Lower lobe of right lung (tissue), 2 donors: ENCODE measurements at places on chromosomes 7 and 10. TPM values are rescaled to one million over a fixed set of nuclear protein-coding genes. Genes with fewer than 3 reads are reported as not detected.
A peak's percentile ranks its signal among the peaks of the same experiment; 100 is the strongest.

- no peak overlapping the region for H3K27ac ChIP-seq
- H3K4me1 ChIP-seq = peaks cover 8% of the 10 kb centered on the region
- H3K27me3 ChIP-seq = no peaks in the 10 kb centered on the region
- no peak overlapping the region for H3K4me3 ChIP-seq
Measured at GRCh38 chr10:122181041-122181732, 89.9 kb upstream of the BTBD16 start.

GRCh38 chr10:128881086-128881485 is 586.0 kb upstream of the MGMT start:
- no peak overlapping the region for H3K4me3 ChIP-seq
- no peak overlapping the region for H3K27ac ChIP-seq
- no peaks in the 10 kb centered on the region for H3K4me1 ChIP-seq

DNA sequence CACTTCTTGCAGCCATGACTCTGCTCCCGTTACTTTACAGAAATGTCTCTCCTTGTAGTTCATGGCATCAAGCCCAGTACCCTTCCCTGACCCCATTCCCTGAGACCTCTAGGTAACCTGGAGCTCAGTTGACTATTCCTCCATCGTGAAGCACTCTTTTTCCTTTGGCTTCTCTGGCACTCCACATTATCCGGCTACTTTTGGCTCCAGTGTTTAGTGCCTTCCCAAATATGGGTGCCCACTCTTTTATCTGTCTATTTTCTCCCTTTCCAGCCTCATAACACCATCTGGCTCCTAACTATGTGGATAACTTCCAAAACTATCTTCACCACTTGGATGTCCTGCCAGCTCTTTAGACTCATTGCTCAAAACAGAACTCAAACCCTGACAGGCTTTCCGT is 744.7 kb upstream of the GALNT17 start:
- DNase-seq = no peak
- H3K36me3 ChIP-seq = no peaks in the 10 kb centered on the region
- no peaks in the 10 kb centered on the region for H3K4me1 ChIP-seq
- no peak overlapping the region for H3K4me3 ChIP-seq

MLLT10 gene
- 48.8 TPM for total RNA-seq

DNA sequence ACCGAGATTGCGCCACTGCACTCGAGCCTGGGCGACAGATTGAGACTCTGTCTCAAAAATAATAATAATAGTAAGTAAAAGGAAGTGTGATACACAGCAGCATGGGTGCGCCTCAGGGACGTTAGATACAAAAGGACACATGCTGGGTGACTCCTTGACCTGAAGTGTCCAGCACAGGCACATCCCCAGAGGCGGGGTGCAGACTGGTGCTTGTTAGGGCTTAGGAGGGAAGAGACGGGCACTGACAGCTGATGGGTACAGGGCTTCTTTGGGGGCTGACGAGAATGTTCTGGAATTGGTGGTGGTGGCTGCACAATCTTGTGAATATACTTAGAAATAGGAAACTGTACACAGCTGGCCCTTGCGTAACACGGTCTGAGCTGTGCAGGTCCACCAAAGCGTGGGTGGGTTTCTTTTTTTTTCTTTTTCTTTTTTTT is 61.8 kb upstream of the DNAJB6 start:
- no peak for DNase-seq
- H3K27me3 ChIP-seq = no peaks in the 10 kb centered on the region
- H3K4me1 ChIP-seq = peaks cover 46% of the 10 kb centered on the region
- no peak overlapping the region for H3K4me3 ChIP-seq

- no peaks in the 10 kb centered on the region for H3K36me3 ChIP-seq
- no peaks in the 10 kb centered on the region for H3K27me3 ChIP-seq
- no peak overlapping the region for H3K4me3 ChIP-seq
- no peak for DNase-seq
- H3K4me1 ChIP-seq = peaks cover 26% of the 10 kb centered on the region
Measured at GRCh38 chr7:115009736-115010440, 88.0 kb downstream of the MDFIC start.

DNA sequence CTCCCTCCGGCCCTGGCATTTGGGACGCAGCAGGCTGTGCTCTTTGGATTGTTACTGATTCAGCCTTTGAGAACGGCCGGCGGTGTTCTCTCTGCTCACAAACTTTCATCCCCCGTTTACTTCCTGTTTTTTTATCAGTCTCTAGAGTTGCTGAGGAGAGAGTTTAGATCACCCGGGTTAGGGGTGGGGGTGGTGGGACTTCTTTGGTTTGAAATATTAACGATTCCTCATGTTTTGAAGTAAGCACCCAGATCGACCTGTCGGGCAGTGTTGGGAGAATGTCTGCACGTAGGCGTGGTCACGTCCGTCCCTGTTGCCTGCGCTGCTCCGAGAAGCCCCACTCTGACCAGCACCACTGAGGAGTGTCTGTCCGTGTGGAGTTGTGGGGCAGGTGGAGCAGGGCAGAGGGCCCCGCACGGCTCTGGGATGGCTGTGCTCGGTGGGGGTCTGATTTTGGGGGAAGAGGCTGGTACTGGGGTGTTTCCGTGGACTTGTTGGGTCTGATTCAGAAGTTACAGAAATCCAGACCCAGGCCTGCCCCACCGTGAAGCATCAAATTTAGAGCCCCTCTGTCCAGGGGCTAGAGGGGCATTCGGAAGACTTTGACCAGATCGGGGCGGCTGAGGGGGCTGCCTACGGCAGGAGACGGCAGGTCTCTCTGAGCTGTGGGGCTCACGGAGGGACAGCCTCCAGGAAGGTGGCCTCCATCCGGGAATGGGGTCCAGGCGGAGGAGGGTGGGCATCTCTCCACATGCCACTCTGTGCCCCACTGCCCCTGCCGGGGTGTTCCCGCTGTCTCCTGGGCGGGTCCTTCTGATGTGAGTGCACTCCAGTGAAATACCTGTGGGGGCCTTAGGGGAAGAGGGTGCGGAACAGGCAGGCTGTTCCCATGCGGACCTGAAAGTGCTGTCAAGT is 7.4 kb downstream of the INPP5A start:
- no peaks in the 10 kb centered on the region for H3K36me3 ChIP-seq
- no peak overlapping the region for H3K27ac ChIP-seq
- no peak overlapping the region for H3K4me3 ChIP-seq
- DNase-seq = peak; percentile 26
- H3K27me3 ChIP-seq = no peaks in the 10 kb centered on the region

TLL2 gene
- not detected for total RNA-seq

DNA sequence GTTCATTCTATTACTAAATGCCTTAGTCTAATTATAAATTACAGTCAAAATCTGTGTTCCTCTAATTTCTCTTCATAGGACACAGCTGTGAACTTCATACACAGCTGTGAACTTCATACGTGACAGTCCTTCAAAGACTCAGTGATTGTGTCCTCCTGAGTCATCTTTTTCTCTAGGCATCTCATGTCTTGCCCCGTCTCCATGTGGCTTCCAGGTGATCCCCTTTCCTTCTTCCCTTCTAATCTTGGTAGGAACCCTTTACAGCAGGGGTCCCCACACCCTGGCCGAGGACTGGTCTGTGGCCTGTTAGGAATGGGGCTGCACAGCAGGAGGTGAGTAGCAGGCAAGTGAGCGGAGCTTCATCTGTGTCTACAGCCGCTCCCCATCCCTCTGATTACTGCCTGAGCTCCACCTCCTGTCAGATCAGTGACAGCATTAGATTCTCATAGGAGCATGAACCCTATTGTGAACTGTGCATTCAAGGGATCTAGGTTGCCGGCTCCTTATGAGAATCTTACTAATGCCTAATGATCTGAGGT is 14.0 kb upstream of the EIF5AL1 start:
- no peaks in the 10 kb centered on the region for H3K27me3 ChIP-seq
- no peak for DNase-seq
- H3K27ac ChIP-seq = no peak overlapping the region
- no peaks in the 10 kb centered on the region for H3K4me1 ChIP-seq
- no peaks in the 10 kb centered on the region for H3K36me3 ChIP-seq
- no peak overlapping the region for H3K4me3 ChIP-seq

DNA sequence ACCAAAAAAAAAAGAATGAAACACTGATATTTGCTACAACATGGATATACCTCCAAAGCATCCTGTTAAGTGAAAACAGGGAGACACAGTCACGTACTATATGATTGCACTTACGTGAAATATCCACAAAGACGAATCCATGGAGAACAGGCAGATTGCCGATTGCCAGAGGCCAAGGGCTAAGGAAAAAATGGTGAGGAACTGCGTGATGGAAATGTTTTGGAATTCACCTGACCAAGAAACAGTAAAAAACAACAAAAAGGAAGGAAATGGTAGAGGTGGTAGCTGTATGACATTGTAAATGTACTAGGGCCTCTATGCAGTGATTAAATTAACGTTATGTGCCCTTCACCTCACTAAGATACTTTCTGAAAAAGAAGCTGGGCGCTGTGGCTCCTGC is 44.1 kb upstream of the GTF2IRD1 start:
- H3K27ac ChIP-seq = no peak overlapping the region
- DNase-seq = no peak
- no peaks in the 10 kb centered on the region for H3K27me3 ChIP-seq
- H3K4me3 ChIP-seq = no peak overlapping the region
- H3K36me3 ChIP-seq = peaks cover 5% of the 10 kb centered on the region
- no peaks in the 10 kb centered on the region for H3K4me1 ChIP-seq

GDF2 gene
- total RNA-seq = not detected

VSTM4 gene
- 18.7 TPM for total RNA-seq

DNA sequence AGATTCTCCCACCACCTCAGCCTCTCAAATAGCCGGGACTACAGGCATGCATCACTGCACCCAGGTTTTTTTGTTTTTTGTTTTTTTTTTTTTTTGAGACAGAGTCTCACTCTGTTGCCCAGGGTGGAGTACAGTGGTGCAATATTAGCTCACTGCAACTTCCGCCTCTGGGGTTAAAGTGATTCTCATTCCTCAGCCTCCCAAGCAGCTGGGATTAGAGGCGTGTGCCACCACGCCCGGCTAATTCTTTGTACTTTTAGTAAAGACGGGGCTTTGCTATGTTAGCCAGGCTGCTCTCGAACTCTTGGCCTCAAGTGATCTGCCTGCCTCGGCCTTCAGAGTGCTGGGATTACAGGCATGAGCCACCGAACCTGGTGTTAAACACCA is 107.5 kb upstream of the KIF5B start:
- H3K36me3 ChIP-seq = no peaks in the 10 kb centered on the region
- H3K4me1 ChIP-seq = no peaks in the 10 kb centered on the region
- DNase-seq = no peak
- H3K4me3 ChIP-seq = no peak overlapping the region
- no peaks in the 10 kb centered on the region for H3K27me3 ChIP-seq

ZDHHC16 gene
- 56.5 TPM for total RNA-seq

GRCh38 chr7:156158693-156159092 is 346.4 kb upstream of the SHH start:
- H3K4me3 ChIP-seq = no peak overlapping the region
- H3K36me3 ChIP-seq = no peaks in the 10 kb centered on the region
- DNase-seq = no peak
- H3K27me3 ChIP-seq = no peaks in the 10 kb centered on the region
- no peak overlapping the region for H3K27ac ChIP-seq

- H3K4me1 ChIP-seq = peaks cover 22% of the 10 kb centered on the region
- H3K27ac ChIP-seq = no peak overlapping the region
- no peak for DNase-seq
- H3K27me3 ChIP-seq = no peaks in the 10 kb centered on the region
Measured at GRCh38 chr10:865924-866576, 65.5 kb downstream of the LARP4B start.

LIPM gene
- total RNA-seq = not detected

INPP5F gene
- 16.0 TPM for total RNA-seq

DNA sequence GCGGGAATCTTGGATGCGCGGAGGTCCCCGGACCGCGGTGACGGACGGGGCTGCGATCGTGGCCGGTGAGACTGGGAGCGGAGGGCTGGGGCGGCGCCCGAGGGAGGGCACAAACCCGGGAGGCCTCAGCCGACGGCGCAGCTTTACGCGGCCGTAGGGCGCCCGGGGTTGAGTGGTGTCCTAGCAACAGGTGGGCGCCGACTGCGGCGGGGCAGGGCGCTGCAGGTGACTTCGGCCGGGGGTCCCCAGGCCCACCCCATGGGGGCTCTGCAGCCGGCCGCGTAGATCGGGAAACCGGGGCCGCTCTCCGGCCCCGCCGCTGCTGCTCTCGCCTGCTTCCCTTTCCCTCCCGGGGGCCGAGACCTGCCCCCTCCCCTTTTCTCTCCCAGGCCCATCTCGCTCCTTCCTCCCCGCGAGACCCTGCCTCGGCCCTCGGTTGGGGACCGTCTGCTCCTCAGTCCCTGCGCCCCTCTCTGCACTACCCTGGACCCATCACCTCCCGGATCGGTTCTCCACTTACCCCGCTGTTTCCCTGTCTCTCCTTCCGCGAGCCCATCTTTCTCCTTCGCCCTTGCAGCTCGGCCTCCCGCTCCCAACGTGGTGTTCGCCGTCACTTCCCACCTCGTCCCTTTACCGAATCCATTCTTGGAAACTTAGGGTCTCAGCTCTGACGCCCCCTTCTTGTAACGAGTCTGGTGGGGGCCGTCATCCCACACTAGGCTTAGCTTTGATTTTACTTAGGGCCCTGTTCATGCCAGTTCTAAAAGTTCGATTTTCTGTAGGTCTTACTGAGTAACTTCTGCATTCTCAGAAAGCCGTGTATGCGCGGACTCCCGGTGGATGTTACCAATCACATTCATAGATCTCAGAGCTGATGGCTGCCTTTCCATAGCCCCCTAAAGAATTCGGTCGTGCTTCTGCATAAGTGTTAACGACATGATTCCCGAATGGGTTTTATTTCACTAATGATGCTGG is 18.5 kb upstream of the ACBD5 start:
- peak overlapping the region; percentile 56 for H3K4me3 ChIP-seq
- no peaks in the 10 kb centered on the region for H3K36me3 ChIP-seq
- H3K27me3 ChIP-seq = peaks cover 43% of the 10 kb centered on the region
- H3K27ac ChIP-seq = no peak overlapping the region
- no peak for DNase-seq

DNA sequence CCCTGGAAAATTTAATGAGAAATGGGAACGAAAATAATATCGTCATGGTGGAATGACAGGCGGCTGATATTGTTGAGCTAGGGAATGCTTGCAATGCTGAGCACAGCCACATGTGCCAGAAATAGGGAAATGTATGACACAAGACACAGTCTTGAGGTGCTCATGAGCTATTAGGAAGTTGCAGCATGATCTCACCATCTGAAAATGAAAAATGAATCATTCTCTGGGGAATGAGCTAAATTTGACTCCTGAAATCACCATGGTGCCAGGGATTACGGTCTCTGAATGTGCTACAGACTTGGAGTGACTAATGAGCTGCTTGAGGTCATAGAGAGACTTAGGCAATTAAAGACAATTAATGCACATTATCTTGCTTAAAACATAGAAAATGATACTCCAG is 845.0 kb downstream of the CNTNAP2 start:
- no peak overlapping the region for H3K4me3 ChIP-seq
- H3K27me3 ChIP-seq = no peaks in the 10 kb centered on the region
- H3K4me1 ChIP-seq = no peaks in the 10 kb centered on the region
- no peaks in the 10 kb centered on the region for H3K36me3 ChIP-seq

DNA sequence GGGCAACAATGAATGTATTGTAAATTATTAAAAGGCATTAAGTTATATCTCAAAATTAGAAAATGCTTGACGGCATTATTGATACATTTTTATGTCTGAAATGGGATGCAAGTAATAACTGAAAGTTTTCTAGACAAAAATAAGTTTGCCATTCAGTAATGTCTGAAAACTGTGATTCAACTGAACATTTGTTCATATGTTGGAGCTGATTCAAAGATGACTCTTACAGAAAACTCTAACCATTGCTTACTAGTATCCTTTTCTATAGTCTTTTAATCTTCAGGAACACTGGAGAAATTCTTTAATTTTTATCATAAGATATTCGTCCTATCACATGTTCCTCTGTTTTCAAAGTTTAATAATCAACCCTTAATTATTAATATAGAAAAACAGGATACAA is 71.1 kb upstream of the TFEC start:
- H3K4me1 ChIP-seq = no peaks in the 10 kb centered on the region
- no peaks in the 10 kb centered on the region for H3K36me3 ChIP-seq
- H3K4me3 ChIP-seq = no peak overlapping the region
- DNase-seq = no peak
- H3K27me3 ChIP-seq = no peaks in the 10 kb centered on the region
